ENCODE measurements at places on chromosomes 3 and 15. TPM values are rescaled to one million over a fixed set of nuclear protein-coding genes. Genes with fewer than 3 reads are reported as not detected.

CADPS gene
- total RNA-seq = not detected

DCLK3 gene
- total RNA-seq = not detected

TMEM212 gene
- total RNA-seq = not detected

CHRNA3 gene
- not detected for total RNA-seq

SLMAP gene
- 58.2 TPM for total RNA-seq

PARP16 gene
- total RNA-seq = 11.0 TPM

GPR87 gene
- total RNA-seq = 1.2 TPM

ADIPOQ gene
- total RNA-seq = not detected

SKOR1 gene
- total RNA-seq = 0.09 TPM

EOMES gene
- total RNA-seq = 5.6 TPM

GOLGA8S gene
- total RNA-seq = 0.16 TPM

FILIP1L gene
- total RNA-seq = 4.5 TPM

EPHB3 gene
- total RNA-seq = not detected

PLSCR2 gene
- not detected for total RNA-seq

ITIH1 gene
- not detected for total RNA-seq

TYRO3 gene
- total RNA-seq = 4.0 TPM

DUOXA2 gene
- total RNA-seq = not detected

DAZL gene
- total RNA-seq = not detected

NUSAP1 gene
- total RNA-seq = 139 TPM

SH2D7 gene
- not detected for total RNA-seq

HIGD2B gene
- 0.16 TPM for total RNA-seq

TNNC1 gene
- total RNA-seq = 0.34 TPM

GLDN gene
- total RNA-seq = 0.62 TPM

CMTM8 gene
- 3.6 TPM for total RNA-seq
